ENCODE measurements at places on chromosomes 3 and 15. TPM values are rescaled to one million over a fixed set of nuclear protein-coding genes. Genes with fewer than 3 reads are reported as not detected.

DNA sequence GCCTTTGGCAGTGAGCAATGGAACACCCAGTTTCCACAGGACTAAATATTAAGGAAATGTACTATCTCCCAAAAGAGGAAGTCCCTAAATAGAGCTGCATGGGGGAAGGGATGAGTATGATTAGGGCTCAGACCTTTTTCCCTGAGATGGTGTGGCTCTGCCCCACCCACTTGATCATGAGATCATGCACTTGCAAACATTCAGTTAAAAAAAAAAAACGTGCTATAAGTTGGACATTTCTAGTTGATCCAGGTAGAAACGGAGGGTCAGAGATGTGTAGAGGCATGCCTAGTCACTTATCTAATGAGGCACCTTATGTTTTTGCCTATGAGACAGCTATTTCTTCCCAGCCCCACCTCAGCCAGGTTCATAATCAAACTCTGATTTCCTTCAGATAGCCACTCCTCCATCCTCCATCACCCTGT lies 24.5 kb upstream of the SSR3 start:
- no peak for DNase-seq

DNA sequence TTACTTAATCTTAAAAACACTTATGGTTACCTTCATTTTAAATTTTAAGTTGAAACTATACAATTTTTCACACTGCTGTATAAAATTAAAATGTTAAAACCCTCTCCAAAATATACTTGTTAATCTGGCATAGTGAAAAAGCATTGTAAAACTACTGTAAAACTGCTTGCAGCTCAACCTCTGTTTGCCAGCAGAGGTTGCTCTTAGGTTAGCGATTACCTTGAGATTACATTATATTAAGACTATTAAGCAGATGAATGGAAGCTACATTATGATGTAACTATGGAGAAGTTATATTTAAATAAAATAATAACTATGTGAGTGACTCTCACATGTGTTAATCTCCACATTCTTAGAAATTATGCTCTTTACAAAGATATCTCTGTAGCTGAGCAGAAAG lies 143.6 kb upstream of the SLITRK3 start:
- DNase-seq: no peak

Gene NAALADL2
- 6.6 TPM for polyA plus RNA-seq

Gene CHAC1
- polyA plus RNA-seq: 1.0 TPM

DNA sequence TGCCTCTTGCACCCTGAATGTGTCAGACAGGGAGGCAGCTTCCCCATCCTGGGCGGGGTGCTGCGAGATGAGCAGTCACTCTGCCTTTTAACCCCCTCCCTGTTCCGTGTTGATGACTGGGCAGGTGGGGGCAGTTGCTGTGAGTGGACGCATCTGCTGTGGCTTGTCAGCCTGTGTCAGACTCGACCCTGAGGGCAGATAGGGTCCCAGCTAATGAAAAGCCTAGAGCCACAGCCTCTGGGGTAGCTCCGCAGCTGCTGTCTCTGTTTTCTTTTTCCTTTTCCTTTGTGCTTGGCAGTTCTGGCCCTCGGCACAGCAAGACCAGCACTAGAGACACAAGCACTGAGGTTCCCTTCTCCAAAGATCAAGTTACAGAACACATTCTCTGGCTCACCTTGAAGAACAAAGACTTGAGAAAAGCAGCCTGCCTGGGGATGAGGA lies 43.0 kb upstream of the GLCE start:
- DNase-seq: no peak

Gene GABRR3
- not detected for polyA plus RNA-seq

DNA sequence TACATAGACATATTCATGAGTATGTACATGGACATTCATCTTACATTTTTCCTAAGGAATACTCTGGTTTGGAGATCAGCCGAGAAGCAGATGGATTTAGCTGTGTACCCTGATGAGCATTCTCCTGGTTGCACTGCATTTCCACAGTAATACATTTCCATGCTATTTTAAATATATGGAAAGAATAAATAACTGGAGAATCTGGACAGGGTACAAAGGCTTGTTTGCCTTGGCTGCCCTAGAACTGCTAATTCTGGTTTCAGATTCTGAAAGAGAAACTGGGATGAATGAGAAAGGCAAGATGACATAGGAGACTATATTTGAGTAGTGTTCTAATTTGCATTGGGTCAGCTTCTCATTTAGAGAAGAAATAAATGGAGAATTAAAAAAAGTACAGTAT lies 190.8 kb upstream of the FAM3D start:
- DNase-seq: no peak

Gene HESX1
- 1.3 TPM for polyA plus RNA-seq

GRCh38 chr15:25057574-25057973 lies 102.8 kb downstream of the SNRPN start:
- DNase-seq: no peak

Gene PIF1
- polyA plus RNA-seq: 0.98 TPM

DNA sequence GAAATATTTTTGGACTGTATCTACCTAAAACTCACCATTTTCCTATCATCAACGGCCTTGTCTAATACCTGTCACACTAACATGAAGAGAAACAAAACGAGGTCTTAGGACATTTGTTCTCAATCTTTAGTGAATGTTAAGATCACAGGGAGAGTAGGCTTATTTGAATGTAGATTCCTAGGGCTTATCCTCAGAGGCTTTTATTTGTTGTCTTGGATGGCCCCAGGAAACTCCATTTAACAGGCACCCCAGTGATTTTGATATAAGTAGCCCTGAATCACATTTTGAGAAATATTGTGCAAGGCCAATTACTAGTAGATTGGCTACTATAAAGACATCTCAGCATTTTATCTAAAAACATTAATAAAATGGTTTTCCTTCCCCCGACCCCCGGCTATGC lies 367.4 kb downstream of the GAP43 start:
- DNase-seq: no peak

DNA sequence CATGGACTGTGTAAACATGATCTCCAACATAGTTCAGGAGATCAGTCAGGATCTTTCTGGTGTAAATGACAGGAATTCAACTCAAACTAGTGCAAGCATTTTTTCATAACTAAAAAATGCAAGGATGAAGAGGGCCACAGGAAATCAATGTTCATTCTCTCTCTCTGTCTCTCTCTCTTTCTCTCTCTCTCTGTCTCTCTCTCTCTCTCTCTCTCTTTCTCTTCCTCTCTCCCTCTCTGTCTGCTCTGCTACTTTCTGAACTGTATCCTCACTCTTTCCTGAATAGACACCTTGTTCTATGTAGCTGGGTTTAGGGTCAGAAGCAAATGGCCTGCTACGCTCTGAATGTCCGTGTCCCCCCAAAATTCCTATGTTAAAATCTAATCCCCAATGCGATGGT lies 240.9 kb upstream of the UBE2E2 start:
- no peak for DNase-seq

GRCh38 chr15:38623744-38624143 lies 59.1 kb upstream of the RASGRP1 start:
- no peak for DNase-seq

DNA sequence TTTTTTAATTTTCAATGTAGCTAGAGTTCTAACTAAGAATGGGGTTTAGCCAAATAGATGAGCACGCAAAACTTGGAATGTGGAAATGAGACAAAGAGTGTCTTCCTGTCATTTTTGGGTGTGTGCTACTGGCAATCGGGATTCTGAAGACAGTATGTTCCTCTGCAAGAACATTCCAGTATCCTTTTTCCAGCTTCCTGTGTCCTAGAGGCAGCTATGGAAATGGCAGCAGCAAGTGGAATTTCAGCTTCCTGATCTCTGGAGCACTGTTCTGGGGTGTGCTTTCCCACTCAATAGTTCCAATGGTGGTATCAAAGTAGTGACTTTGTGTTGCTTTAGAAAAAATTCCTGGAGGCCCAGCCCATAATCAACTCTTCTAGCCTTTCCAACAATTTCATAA lies 642.9 kb upstream of the KCNMB2 start:
- DNase-seq: no peak

GRCh38 chr15:26882112-26882511 lies 15.2 kb downstream of the GABRA5 start:
- DNase-seq: no peak

DNA sequence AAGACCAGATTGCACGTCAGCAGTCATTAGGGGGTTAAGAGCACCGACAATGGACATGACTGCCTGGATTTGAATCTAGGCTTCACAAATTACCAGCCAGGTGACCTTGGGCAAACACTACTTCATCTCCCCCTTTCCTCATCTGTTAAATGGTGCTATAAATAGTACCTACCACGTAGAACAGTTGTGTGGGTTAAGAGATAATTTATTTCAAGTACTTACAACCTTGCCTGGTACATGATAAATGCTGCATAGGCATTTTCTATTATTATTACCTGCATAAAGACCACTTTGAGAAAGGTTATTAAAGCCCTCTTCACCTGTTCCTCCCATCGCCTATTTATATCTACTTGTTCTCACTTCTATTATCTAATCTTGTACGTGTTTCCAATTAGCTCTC lies 64.7 kb downstream of the BTD start:
- DNase-seq: no peak

DNA sequence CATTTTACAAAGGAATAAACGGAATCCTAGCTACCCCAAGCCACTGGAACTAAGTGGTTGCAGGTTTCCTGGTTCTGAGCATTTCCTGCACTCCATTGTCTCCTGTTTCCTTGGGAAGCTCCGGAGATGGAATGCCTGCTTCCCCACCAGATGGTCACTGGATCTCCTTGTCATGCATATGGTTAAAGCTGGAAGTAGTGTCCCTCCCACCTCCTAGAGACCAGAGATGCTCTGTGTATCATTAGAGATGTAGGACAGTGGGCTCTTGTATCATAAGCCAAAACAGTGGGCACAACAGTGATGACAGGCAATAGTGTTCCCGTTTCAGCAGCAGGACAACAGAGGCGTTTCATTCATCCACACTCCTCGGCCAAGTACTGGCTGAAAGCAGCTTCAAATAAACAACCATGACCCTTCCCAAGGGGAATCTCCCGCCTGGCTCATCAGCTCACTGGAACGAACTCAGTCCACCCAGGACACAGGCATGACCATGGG lies 136.2 kb upstream of the EIF1B start:
- DNase-seq: no peak

DNA sequence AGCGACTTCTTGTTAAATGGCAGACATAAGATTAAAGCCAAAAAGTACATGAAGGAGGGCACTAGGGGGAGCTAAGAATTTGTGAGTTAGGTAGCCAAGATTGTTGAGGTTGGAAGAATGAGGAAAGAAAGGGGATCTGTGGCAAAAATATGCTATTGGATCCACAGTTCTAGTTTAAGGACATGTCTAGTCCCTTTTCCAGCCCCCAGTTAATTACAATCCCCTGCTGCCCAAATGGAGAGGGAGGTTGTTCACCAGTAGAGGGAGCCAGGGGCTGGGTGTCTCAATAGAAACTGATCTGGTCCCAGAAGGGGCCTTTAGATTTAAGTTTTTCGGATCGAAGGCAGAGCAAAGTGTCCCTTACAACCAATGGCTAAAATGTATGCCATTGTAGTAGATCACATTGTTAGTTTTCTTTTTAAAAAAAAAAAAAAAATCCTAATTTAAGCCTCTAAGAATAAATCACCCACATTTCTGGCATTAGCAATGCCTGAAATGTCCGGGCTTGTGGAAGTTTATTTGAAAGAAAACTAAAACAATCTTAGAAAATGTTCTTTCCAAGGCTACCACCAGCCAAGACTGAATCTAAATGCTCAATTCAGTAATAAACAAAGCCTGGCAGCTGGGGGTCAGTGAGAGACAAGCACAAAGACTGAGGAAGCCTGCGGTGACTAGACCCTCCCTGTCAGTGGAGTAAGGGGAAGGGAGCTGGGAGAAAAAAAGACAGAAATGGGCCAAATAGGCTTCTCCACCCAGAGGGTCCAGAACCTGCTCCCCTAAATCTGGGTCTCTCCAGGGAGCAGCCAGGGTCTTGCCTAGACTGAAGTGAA lies 7.1 kb downstream of the COL8A1 start:
- no peak for DNase-seq

DNA sequence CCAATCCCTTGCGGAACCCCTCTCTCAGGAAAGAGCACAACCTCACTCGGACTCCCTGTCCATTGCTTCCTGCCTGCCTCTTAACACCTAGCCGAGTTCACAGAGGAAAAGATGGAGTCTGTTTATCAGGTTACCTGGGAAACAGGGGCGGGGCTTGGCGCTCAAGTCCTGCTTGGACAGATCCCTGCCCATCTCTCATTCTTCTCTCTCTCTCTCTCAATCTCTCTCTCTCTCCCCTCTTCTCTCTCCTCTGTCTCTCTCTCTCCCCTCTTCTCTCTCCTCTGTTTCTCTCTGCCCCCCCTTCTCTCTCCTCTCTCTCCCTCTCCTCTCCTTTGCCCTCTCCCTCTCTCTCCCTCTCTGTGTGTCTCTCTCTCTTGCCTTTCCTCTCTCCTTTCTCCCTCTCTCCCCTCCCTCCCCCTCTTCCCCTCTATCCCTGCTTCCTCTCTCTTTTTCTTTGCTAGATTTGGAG lies at the start of gene EFHB:
TSS of gene EFHB (minus strand) at position 120 of the 469 bp plus-strand sequence. CDS start 199 bp downstream, outside the sequence.
- no peak for DNase-seq

- no peak for DNase-seq
Measured at GRCh38 chr3:149702691-149703441, 45.0 kb upstream of the WWTR1 start.

Gene LMAN1L
- polyA plus RNA-seq: not detected

- no peak for DNase-seq
Measured at GRCh38 chr3:21654241-21654640, 96.8 kb downstream of the ZNF385D start.

Gene TAGLN3
- 0.19 TPM for polyA plus RNA-seq

- no peak for DNase-seq
Measured at GRCh38 chr3:85502148-85502875, 543.5 kb downstream of the CADM2 start.

Gene LRRC3B
- polyA plus RNA-seq: 0.40 TPM

Gene PDE12
- polyA plus RNA-seq: 4.6 TPM

Gene DISP2
- polyA plus RNA-seq: 2.3 TPM

- DNase-seq: no peak
Measured at GRCh38 chr15:68957696-68958095, 27.4 kb downstream of the SPESP1 start.

Gene GNAT1
- polyA plus RNA-seq: not detected

DNA sequence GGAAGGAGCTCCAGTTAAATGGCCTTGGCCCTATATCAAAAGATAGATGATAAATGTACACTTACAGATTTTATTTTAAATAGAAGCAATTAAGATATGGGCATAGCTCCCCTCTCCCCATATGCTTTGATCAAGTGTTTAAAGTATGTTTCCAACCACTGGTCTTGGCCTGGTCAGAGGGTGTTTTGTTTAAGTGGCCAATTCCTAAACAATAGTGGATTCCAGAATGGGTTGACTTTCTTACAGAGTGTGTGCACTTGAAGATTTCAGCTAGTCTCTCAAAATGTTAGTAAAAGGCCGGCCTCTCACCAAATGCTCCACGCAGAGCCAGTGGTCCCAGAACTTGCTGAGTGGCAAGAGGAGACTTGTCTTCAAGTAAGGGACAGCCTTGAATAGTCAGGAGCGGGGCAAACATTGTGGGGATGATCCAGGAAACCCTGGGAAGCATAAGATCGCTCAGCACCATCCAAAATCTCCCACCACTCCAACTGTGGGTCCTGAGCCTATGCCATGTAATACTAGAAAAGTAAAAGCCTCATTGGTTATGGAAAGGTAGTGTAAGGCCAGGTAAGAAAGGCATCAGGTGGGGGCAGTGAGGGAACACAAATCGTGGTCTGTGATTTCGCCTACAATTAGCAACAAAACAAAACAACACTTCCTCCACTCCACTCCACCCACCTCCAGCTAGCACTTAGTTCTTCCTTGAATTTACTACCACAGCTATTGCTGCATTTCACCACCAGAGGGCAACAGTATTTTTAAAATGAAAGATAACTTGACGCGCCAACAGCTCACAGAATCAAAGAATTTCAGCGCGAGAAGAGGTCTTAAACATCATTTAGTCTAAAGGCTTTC lies 4.8 kb downstream of the RARRES1 start:
- peak; percentile 49 for DNase-seq

Gene MAPK6
- 11.6 TPM for polyA plus RNA-seq

Measured in ovary (tissue), 10 donors.